ENCODE measurements at places on chromosomes 5 and 9.
A peak's percentile ranks its signal among the peaks of the same experiment; 100 is the strongest.

- peak; percentile 47 for DNase-seq
Observed at GRCh38 chr9:426264-426663, 211.6 kb downstream of the DOCK8 start.

DNA sequence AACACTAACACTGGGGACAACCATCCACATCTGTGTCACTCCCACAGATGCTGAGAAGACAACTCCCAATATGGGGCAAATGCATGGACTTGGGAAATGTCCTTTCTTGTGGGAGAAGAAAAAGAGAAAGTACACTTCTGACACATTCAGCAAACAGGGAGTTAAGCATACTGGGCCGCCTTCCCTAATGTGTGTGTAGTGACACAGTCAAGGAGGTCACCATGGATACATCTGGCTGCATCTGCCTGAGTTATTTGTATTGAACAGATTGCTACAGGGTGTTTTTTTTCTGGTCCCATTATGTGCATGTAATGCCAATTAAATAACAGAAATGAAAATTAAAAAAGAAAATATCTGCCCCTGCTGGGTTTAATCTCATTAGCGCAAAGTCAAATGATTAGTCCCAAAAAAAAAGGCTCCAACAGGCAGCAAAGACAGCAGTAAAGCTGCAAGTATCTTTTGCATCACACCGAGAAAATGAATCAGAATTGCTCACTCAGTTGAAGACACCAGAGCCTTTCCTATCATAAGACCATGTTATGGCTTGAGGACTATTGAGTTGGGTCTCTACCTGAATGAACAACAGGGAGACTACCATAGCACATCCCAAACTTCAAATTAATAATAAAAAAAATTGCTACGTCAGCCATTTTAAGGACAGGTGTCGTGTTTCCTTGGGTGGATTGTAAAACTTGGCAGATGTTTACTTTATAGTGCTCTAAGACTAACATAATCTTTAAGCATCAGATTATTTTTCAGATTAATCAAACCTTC, 395.9 kb downstream of the DTWD2 start:
- DNase-seq: no peak

- peak; percentile 68 for DNase-seq
Observed at GRCh38 chr9:115008536-115009270, 78.3 kb upstream of the TNFSF8 start.

GRCh38 chr5:55218967-55219366, 8.1 kb downstream of the MCIDAS start:
- no peak for DNase-seq

DNA sequence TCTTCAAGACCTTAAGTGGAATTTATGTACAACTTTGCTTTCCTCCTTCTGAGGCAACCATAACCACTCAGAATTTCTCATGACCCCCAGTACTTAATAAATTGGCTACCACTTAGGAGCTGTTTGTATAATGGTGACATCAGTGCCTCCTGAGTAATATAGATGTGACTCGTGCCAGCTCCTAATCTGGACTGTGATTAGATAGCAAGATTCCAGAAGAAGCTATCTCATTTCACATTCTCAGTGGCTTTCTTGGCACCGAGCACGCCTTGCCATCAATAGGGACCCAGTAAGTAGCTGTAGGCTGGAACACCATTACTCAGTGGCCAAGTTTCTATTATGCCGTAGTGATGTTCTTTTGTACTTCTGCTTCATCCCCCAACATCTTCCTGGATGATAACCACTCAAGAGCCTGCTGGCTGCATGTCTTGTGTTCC, 228.8 kb downstream of the CD180 start:
- no peak for DNase-seq
